Muscle of leg (tissue), 16 donors: ENCODE measurements at places on chromosomes 7 and 10. TPM values are rescaled to one million over a fixed set of nuclear protein-coding genes. Genes with fewer than 3 reads are reported as not detected.

- DNase-seq, result peak; percentile 66
These were observed 116.0 kb upstream of the PCGF5 start for GRCh38 chr10:91104193-91105041.

The EIF4H gene
- 141 TPM for total RNA-seq

GRCh38 chr7:120933475-120933874, 17.1 kb upstream of the ING3 start:
- DNase-seq, result no peak

The CALML3 gene
- total RNA-seq, result not detected
